Urinary bladder (tissue), 4 donors: ENCODE measurements at places on chromosomes 6 and 20. TPM values are rescaled to one million over a fixed set of nuclear protein-coding genes. Genes with fewer than 3 reads are reported as not detected.

DNA sequence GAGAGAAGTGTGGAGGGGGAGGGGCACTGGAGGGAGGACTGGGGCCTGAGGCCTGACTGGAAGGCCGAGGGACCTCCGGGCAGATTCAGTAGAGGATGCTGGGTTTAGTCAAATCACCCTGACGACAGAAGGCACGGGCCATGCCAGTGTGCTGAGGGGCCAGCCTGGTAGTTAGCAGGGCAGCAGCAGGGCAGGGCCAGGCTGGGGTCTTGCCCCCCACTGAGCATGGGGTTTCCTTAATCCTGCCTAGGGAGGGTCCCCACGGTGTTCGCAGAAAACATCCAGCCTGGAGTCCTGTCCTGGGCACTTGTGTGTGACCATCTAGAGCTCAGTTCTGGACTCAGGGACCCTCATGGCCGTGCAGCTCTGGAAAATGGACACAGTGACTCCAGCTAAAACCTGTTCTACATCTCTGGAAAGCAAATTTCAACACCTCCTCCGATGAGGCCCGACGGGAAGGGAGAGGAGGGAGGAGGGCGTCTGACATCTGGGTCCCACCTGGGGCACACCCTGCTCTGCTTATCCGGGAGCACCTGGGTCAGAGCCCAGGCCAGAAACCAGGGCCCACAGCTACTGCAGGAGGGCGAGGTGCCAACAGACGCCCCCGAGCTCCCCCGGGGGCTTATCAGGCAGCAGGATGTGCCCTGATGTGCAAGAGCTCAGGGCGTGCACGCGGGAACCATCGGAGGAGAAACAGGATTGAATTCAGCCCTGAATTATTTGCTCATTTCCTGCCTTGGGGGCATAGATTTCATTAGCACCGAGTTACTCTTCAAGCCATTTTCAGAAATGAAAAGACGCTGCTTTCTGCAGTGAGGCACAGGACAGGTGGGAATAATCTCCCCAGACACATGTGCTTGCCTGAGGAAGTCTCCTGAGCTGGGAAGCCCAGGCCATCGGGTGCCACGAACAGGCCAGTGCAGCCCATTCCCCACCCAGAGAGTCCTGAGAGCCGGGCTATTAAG is 78.0 kb upstream of the MPC1 start:
- no peak for DNase-seq

DNA sequence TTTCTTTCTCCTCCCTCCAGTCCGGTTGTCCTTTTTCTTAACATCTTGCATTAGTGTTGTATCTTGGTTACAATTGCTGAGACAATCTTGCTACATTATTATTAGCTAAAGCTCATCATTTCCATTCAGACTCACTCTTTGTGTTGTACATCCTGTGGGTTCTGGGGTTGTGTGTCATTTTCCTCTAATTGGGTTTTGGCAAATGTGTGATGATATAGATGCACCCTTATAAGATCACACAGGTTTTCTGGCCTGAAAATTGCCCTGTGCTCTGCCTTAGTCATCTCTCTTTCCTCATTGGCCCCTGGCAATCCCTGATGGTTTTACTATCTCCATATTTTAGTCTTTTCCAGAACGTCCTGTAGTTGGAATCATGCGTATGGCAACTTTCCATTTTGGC is 60.1 kb downstream of the PPP1R14C start:
- no peak for DNase-seq

DNA sequence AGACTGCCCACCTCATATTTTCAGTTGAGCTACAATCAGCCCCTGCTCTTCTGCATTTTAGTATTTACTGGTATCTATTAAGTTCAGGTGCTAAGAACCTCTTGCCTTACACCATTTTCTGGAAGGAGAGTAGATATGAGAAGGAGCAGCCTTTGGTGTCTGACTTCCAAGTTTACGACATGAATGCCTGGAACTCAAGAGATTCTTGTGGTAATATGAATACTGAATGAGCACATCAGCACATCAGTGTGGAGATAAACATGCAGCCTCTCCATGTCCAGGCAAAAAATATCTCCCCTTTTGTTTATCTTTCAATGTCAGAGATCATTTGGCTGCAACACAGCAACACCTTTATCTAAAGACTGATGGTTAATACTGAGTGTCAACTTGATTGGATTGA is 65.8 kb upstream of the THEMIS start:
- DNase-seq: no peak

- no peak for DNase-seq
Observed at GRCh38 chr20:61584851-61585250, 332.8 kb downstream of the CDH4 start.

Gene TREML1
- not detected for polyA plus RNA-seq

Gene BHLHE23
- not detected for polyA plus RNA-seq

Gene COL9A3
- polyA plus RNA-seq: 9.8 TPM

Gene ARMH2
- polyA plus RNA-seq: not detected

Gene HRH3
- 0.10 TPM for polyA plus RNA-seq

Gene HAO1
- polyA plus RNA-seq: 0.10 TPM

Gene GSTA4
- 28.6 TPM for polyA plus RNA-seq

Gene APOM
- polyA plus RNA-seq: 3.6 TPM

Gene TRIM38
- 4.6 TPM for polyA plus RNA-seq
